ENCODE measurements at places on chromosomes 5 and 9.

GRCh38 chr5:74623748-74624408, 16.6 kb downstream of the ENC1 start:
- no peak for DNase-seq

- no peak for DNase-seq
These were observed 172.7 kb upstream of the RFX3 start for GRCh38 chr9:3698531-3698930.

DNA sequence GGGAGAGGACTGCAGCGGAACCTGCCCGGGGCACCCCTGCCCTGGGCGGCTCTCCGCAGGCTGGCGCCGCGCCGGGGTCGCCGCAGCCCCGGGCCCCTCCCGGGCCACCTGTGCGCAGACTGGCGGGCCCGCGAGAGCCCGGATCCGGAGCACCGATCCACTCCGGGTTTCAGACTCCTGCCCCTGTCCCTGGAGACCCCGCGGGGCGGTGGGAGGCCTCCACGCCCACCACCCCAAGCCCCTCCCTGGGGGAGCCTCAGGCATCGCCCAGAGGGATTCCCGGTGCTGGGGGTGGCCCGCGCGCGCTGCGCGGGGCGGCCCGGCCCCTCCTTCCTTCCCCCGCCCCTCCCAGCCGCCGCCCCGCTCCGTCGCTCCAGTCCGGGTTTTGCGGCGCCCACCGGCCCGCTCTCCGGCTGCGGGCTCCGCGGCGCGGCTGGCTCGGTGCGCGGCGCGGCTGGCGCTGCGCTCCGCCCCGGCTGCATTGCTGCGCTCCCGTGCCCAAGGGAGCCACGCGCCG, at the start of gene UNC5A:
Gene UNC5A (plus strand): TSS at position 479 of the 517 bp plus-strand sequence. CDS start 192 bp downstream, outside the sequence.
- peak; percentile 45 for DNase-seq

DNA sequence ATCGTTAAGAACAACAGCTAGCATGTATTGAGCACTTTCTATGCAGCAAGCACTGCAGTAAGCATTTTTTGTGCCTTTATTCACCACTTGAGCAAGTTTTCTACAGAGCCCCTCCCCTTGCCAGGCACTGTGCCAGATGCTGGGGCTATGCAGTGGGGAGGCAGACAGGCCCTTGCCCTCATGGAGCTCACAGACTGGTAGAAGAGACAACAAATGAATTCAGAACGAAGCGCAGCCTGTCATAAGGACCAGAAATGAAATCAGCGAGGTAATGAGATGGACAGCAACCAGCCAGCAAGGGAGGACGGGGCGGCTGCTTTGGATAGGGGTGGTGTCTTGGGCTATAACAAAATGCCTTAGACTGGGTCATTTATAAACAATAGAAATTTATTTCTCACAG, 68.8 kb downstream of the C9orf50 start:
- no peak for DNase-seq

GRCh38 chr5:134149571-134150303, 27.0 kb downstream of the SKP1 start:
- no peak for DNase-seq
